Left forelimb (tissue), 1 donor: ENCODE measurements at places on chromosomes 2 and 18.

DNA sequence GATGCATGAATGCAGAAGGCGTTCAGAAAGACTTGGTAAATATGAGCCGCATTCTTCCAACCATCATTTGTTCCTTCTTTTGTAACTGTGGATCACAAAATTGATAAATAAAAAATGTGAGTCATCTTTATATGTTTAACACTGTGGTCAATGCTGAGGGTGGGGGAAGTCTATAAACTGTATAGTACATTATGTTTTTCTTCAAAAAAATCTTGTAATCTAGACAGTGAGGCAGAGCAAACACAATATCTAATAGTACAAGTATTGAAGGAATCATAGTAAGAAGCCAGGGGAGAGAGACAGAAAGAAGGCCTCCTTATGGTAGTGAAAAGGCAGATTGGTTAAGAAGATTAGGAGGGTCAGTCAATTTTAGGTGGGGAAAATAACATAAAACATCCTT lies 30.7 kb upstream of the CALCRL start:
- no peak for DNase-seq

DNA sequence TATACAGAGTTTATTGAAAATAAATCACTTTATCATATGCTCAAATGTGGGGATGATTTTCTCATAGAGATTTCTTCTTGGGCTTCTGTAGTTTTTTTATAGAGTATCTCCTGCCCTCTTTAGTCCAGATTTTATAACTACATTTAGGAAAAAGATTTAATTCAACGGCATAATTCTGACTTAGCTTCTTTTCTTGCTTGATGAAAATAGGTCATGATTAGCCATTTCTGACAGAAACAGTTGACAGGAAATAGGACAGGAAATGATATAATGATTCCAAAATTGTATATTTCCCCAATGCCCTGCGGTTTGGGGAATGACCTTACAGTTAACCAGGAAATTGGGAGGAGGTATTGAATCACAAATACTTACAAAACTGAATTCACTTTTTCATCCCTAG lies 1531.9 kb upstream of the ACVR2A start:
- no peak for DNase-seq

GRCh38 chr18:77168811-77169311 lies 36.3 kb upstream of the MBP start:
- no peak for DNase-seq

GRCh38 chr18:37846996-37847395 lies 281.4 kb upstream of the CELF4 start:
- no peak for DNase-seq

DNA sequence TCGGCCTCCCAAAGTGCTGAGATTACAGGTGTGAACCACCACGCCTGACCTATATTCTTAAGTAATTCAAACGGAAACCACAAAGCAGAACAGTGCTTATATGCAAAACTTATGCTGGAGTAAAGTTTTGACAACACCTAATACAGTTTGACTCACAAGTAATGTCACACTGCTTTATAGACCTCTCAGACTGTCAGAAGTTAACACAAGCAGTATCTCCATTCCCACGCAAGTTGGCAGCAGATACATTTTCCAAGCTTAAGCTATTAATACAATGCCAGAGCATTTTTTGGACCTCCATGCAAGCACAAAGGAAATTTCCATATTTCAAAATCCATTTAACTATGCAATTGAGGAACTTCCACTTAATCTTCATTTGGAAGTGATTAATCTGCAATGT lies 21.0 kb upstream of the SANBR start:
- no peak for DNase-seq

DNA sequence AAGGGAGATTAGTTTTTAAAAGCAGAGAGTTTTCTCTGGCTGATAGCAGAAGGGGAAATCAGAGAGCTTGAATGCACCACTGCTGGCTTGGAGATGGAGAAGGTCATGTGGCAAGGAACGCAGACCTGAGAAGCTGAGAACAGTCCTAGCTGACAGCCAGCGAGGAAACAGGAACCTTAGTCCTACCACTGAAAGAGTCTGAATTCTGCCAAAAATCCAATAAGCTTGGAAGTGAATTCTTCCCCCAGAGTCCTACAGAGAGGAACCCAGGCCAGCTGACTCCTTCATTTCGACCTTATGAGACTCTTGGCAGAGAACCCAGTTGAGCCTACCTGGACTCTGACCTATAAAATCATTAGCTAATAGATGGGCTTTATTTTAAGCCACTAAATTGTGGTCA lies 371.9 kb upstream of the TNP1 start:
- no peak for DNase-seq

GRCh38 chr2:216849987-216850386 lies 9.9 kb downstream of the TNP1 start:
- DNase-seq, result no peak

DNA sequence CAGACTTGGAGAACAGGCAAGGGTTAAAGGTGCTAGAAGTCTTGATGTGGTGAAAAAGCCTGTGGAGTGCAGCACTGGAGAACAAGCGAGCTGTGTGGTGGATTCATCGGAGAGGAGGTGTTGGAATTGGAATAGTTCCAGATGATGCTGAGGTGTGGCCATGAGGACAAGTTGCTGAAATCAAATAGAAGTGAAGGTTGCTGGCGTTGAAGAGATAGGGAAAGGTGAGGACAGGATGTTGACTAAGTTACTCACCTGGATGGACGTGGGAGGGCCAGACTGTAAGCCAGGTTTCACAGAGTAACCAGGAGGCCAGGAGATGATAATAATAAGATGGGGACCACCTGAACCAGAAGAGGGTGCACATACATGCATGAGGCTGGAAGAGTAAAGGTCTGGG lies 173.4 kb downstream of the DIS3L2 start:
- DNase-seq, result no peak

- peak; percentile 54 for DNase-seq
Measured at GRCh38 chr2:239025951-239026461, 178.1 kb downstream of the TWIST2 start.
